Sciatic nerve (tissue), 2 donors: ENCODE measurements at places on chromosomes 12 and 14.

DNA sequence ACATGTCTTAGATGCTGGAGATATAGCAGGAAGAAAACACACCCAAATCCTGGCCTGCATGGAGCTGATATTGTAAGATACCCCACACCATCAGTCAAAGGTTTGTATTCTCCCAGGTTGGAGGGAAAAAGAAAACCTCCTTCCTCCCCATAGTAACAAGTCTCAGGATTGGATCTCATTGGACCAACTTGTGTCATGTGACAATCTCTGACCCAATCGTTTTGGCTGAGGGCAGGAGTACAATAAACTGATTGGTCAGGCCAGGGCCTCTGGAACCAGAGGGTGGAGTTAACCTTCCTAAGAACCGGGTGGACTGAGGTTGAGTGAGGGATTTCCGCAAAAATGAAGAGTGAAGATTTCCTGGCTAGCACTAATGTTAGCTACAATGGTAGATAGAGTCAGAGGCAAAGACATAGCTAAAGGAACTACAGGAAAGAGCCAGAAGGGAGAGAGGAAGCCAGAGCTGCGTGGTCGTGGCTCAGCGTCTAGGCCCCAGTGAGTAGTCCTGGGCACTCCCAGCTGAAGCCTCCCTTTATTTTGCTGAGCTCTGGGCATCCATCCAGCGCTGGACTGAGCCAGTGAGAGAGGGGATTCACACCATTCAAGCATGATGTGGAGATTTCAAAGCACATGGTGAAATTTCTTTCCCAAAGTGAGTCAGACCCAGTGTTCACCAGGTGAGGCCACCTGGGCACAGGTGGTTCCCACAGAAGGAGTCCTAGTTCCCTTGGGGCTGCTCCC, 219.9 kb downstream of the AACS start:
- no peak for DNase-seq

DNA sequence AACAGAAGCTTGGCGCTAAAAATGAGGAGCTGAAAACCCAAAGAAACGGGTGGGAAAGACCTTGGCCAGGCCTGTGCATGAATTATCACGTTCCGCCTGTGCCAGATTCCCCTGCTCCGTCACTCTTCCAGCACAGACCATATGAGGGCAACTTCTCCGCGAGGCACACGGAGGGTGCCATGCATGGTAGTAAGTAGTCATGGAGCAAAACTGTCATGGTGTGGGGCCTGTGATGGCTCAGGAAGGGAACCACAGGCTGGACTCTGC, 148.2 kb downstream of the ANO2 start:
- no peak for DNase-seq

DNA sequence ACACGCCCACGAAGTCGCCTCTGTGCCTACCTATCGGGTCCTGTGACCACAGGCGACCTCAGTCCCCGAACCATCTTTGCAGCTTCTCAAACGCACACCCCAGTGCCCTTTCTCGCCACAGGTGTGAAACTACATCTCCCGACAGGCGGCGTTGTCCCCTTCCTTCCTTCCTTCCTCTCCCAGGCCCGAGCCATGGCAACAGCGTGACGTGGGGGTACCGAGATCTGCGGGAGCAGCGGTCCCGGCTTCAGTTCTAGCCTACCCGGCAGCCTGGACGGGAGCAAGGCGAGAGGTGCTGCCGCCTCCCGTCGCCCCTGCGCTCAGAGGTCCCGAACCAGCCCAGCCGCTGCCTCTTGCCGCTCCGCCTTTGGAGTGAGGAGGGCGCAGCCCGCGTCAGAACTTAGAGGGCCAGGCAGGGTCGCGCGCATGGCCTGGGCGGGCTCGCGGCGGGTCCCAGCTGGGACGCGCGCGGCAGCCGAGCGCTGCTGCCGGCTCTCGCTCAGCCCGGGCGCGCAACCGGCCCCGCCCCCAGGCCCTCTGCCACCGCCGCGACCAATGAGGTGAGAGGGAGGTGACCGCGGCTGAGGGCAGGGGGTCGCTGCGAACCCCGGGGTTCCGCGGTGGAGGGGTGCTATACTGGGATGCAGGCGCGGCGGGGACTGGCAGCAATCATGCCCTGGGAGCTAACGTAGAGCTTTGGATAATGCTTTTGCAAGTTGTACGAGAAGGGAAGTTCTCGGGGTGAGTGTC, at the start of gene COQ10A:
COQ10A (plus strand) TSS at position 250 of the 750 bp plus-strand sequence; CDS start at position 427, 177 bp downstream.
- peak; percentile 95 for DNase-seq

GRCh38 chr14:60622210-60622916, 26.9 kb downstream of the SIX1 start:
- DNase-seq, result no peak

DNA sequence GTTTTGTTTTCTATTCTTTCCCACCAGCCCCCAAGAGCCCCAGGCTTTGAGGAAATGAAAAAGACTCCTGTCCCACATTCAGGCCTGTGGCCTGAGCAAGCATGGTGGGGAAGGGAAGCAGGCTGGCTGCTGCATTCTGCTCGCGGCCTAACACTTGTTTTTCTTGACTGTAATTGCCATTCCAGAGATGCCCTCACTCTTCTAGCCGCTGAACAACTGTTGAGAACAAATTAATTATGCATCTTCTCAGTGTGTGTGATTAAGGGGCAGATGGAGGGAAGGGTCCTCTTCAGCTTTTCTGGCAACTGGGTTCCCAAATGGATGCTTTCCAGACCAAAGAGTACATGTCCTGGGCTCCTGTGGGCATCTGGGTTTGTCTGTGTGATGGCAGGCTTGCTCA, 43.3 kb downstream of the ADCK1 start:
- DNase-seq, result no peak

GRCh38 chr14:54792288-54792687, 110.3 kb downstream of the GCH1 start:
- DNase-seq, result no peak

DNA sequence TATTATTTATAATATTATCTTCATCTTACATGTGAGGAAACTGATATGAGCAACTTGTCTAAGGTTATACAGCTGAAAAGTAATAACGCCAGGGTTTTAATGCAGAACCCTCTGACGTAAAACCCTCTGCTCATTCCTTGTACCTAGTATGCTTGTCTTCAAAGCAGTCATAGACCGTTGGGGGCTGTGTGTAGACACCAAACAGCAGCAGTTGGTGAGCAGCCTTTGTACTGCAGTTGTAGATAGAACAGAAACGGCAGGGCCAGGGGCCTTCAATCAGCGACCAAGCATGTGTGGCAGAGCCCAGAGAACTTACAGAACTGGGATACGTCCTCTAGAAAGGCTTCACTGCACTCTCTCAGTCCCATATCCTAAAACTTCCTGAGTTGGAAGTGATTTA, 28.1 kb downstream of the EVL start:
- DNase-seq, result no peak

DNA sequence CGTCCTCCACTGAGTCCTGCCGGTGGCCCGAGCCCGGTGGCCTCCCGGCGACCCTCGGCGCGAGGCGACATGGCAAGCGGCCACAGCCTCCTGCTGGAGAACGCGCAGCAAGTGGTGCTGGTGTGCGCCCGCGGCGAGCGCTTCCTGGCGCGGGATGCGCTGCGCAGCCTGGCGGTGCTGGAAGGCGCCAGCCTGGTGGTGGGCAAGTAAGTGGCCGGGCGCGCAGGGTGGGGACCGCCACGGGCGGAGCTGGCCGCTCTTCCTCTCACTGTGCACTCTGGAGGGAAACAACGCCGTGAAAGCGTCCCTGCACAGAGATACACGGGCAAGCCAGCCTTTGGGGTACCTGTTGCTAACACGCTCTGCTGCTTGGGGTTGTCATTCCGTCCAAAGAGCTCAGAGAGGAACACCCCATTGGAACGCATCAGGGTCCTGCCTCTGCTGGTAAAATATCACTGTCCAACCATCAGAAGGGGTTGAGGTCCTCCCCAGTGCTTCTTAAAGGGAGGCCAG, at the start of gene AMDHD1:
AMDHD1 (plus strand) TSS at position 2 of the 513 bp plus-strand sequence; CDS start at position 70, 68 bp downstream.
- peak; percentile 67 for DNase-seq

DNA sequence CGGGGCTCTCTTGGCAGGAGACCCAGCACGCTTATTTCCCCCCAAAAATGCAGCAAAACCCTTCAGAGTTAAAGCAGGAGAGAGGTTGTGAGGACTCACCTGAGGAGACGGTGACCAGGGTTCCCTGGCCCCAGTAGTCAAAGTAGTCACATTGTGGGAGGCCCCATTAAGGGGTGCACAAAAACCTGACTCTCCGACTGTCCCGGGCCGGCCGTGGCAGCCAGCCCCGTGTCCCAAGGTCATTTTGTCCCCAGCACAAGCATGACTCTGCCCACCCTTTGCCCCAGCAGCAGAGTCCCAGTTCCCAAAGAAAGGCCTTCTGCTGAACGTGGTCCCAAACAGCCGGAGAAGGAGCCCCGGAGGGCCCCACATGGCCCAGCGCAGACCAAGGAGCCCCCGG, 337.7 kb downstream of the TMEM121 start:
- peak; percentile 28 for DNase-seq

- no peak for DNase-seq
These were observed 2.4 kb downstream of the ETNK1 start for GRCh38 chr12:22627371-22627770.

DNA sequence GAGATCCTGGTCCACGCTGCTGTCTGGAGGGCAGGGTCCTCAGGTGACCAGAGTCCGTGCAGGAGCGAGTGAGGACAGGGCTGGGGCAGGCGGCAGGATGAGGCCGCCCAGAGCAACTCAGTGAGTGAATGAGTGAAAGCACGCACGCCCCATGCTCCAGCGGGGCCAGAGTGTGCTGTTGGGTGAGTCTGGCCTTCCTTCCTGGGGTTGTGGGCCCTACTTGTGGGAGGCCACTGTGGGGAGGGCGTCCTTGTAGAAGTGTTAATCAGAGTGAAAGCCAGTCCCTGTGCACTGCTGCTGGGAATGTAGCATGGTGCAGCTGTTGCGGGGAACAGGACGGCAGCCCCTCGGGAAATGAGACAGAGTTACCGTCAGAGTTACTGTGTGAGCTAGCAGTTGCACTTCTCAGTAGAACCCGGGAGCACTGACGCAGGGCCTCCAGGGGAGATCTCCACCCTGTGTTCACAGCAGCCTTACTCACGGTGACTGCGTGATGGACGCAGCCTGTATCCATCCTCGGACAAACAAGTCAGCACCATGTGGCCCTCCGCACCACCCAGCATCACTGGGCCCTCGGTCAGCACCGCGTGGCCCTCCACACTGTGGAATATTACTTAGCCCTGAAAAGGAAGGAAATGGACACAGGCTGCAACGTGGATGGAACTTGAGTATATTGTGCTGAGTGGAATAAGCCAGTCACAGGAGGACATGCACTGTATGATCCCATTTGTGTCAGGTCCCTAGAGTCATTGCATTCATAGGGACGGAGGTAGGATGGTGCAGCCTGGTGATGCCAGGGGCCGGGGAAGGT, 22.1 kb downstream of the PACS2 start:
- DNase-seq, result no peak

DNA sequence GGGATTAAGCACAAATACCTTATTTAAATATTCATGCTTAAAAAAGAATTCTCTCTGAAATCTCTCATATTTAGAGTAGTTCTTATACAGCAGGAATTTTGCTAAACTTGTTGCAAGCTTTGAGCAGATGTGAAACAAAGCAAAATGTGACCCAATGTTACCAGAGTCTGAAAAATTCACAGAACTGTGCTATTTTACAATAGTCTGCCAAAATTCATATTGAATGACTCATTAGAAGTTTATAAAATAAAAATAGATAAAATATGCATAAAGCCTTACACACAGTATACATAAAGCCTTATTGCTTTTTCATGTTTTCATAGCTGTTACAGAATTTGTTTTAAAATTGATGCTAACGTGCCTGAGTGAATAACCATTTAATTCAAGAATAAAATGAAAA, 17.8 kb upstream of the RHOJ start:
- DNase-seq, result no peak

DNA sequence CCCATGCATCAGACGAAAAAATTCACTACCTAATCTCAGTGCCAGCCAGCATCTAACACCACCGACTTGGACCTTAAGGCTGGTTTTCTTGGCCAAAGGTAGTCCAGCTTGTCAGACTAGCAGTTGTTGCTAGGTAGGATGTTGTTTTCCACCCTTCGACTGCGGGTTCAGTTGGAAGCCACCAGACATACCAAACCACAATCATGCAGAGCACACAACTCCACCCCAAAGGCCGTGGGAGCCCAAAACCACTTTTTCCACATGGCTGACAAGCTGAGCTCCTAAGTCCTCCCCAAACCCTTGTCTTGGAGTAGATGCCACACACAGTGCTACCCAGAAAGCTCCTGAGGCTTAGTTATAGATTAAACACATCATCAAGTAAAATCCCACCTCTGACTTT, 46.8 kb downstream of the LRIG3 start:
- DNase-seq, result no peak
